ENCODE measurements at places on chromosomes 3 and 15.

- DNase-seq, result no peak
Observed at GRCh38 chr3:10548992-10549391, 43.6 kb upstream of the ATP2B2 start.

DNA sequence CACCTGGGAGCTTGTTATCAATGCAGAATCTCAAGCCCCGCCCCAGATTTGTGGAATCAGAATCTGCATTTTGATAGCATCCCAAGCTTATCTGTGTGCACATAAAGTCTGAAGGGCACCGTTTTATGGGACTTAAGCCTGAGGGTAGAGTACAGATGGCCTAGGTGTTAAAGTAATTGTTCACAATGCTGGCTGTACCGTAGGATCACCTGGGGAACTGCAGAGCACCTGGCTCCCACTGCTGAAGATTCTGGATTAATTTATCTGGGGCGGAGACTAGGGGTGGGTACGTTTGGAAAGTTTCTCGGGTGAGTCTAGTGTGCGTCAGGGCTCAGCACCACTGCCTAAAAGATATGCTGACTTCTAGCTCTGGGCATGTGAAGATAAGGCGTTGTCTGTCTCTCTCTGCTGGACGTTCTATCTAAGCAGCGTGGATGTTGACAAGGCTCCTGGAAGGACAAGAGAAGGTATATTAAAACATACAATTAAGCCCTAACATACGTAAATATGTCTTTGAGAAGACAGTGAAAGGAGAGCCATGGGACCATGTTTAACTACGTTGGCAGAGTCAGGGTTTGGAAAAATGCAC lies 63.2 kb upstream of the RASGRP1 start:
- no peak for DNase-seq

DNA sequence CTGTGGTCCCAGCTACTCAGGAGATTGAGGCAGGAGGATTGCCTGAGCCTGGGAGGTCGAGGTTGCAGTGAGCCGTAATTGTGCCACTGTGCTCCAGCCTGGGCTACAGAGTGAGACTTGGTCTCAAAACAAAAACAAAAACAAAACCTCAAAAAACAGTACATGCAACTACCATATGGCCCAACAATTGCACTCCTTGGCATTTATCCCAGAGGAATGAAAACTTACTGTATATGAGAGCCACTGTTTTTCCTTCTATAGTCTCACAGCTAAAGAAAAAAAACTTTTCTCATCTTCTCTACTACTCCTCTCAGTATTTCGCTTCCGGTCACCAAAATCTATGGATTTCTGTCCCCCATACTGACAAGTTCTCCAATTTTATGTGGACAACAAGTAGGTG lies 84.3 kb downstream of the FLNB start:
- no peak for DNase-seq

- DNase-seq, result no peak
Observed at GRCh38 chr3:195540027-195540426, 3.1 kb downstream of the PPP1R2 start.

GRCh38 chr3:64059484-64060175 lies 36.3 kb upstream of the PSMD6 start:
- DNase-seq, result no peak

DNA sequence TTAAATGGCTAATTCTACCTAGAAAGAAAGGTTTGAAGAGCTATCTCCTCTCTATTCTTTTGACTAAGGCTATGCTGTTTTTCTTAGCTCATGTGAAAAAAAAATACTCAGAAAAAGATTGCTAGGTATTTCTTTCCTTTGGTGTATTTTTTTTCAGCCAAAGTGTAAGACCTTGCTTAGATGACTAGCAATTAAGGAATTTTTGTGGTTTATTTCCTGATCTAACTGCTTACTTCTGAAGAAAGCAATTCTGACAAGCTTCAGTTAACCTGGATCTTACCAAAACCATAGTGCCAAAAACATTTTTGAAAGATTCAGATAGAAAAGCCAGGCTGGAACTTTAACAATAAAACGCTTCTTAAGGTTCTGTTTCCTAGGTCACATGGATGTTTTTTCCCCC lies 315.6 kb downstream of the SOX2 start:
- no peak for DNase-seq

GRCh38 chr3:141955175-141955574 lies 78.7 kb downstream of the ATP1B3 start:
- DNase-seq, result no peak

GRCh38 chr3:41222501-41222900 lies 23.2 kb downstream of the CTNNB1 start:
- DNase-seq, result no peak

DNA sequence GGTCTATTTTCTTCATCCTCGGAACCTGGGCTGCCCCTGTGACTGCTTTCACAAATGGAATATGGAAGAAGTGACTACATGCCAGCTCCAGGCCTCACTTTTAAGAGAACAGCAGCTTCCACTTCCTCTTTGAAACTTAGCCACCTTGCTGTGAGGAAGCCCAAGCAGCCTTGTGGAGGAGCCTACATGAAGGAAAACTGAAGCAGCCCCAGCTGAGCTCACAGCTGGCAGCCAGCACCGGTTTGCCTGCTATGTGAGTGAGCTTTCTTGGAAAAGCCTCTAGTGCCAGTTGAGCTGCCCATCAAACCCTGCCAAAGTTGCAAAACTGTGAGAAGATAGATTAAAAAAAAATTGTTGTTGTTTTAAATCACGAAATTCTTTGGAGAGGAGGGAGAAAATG lies 498.0 kb upstream of the PROK2 start:
- DNase-seq, result no peak

- no peak for DNase-seq
Observed at GRCh38 chr15:60661080-60661645, 182.2 kb upstream of the ICE2 start.

DNA sequence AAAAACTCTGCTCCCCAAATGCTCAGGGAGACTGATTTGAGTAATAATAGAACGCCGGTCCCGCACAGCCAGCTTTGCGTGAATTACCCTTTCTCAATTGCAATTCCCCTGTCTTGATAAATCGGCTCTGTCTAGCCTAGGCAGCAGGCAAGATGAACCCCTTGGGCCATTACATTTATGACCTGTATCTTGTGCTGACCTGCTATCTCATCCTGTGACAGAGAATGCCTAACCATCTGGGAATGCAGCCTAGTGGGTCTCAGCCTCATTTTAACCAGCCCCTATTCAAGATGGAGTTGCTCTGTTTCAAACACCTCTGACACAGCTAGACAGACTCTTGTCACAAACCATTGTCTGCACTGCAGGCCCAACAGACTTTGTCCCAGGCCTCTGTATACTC lies 13.8 kb upstream of the NUP210 start:
- DNase-seq, result no peak

GRCh38 chr15:63582179-63582578 lies 15.0 kb upstream of the FBXL22 start:
- no peak for DNase-seq

DNA sequence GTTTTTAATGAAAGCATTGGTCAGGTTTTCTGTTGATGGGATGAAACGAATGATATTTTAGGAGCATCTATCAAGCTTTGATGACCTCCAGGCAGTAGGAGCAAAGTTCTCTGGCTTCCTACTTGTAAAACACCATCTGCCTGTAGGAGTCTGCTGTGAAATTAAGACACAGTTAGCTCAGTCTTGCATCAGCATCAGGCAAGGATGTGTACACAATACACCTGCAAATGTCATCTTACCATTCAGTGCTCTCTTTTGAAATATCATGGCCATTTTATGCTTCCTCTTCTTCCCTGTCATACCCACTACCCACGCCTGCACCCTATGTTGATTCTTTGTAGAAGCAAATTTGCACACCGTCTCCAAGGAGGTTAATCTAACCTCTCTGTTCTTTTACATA lies 38.2 kb downstream of the B3GALNT1 start:
- no peak for DNase-seq

DNA sequence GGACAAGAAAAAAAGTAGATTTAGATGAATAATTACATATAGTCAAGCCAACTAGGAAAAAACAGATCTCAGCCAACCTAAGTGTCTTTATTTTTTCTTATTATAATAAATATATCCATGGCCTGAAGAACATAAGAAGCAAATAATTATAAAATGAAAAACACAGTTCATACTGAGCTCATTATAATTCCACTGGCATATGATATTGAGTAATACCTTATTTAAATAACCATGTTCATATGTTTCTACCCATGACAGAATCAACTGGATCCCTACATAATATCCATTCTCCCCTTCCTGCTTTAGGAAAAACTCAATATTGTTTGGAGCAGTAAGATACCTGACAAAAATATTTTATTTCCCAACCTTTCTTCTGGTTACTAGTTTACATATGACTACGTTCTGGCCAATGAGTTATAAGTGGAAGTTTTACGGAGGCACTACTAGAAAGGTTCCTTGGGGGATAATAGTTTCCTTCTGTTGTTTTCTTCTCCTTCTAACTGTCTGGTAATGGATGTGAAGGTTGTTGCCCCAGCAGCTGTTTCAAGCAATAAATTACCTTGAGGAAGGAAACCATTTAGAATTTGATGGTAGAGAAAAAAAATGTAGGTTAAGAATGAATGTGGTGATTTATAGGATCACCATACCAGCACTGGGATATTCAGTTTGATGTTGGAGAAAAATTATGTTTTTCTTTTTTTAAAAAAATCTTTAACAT lies 184.1 kb upstream of the MBNL1 start:
- no peak for DNase-seq

DNA sequence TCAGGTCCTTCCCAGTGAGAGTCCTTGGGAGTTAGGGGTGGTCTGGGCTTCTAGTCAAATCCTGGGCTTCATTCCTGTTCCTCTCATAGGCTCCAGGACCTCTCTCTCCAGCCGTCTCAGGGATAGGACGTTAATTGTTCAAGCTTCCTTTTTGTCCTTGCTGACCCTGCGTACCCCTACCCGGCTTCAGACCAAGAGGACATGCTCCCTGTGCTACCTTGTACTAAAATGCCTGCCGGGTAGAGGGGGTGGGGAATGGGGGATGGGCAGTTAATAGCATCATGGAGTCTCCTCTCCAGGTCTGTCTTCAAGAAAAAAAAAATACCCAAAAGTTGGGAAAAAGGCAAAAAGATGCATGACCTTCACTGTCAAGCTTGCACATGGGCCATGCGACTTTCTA lies 36.5 kb upstream of the GALNT15 start:
- DNase-seq, result no peak

DNA sequence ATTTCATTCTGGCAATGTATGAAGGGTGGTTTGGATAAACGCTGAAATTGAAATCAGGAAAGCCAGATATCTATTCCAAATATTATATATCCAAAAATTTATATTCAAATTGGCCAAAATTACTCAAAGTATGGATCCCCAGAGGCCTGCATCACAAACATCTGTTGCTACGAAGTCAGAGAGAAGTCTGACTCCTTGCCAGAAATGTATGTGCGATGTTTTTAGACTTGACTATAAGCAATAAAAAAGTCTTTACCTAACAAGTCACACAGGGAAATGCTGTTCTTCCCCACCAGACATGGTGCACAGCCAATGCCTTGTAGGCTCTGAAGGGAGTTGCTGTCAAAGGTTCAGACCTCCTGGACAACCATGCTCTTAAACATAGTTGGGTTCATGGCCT lies 533.1 kb downstream of the OTOL1 start:
- no peak for DNase-seq

GRCh38 chr3:134034005-134034785 lies 4.5 kb upstream of the SLCO2A1 start:
- no peak for DNase-seq

DNA sequence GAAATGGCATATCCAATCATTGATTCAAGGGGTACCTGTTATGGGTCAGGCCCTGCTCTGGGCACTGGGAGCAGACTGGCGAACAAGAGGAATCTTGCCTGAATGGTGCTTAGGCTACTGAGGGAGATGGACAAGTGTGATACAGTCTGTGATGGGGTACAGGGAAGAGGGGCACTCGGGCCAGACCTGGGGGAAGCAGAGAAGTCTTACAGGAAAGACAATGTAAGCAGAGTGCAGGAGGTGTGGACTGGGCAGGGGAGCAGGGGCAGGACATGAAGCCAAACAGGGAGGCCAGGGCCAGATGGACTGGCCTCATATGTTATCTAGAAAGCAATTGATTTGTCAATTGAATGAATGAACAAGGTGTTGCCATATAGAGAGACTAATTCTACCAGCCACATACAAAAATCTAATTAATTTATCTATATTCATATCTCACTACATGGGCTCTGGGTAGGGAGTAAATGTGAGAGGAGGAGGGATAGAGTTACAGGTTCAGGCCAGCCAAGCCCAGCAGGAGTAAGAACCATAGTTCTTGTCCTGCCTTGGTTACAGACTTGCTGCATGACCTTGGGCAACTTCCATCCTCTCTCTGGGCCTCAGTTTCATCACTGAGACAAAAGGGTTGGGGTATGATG lies 3.6 kb upstream of the IGDCC4 start:
- DNase-seq, result no peak

GRCh38 chr15:61275451-61275850 lies 46.3 kb upstream of the RORA start:
- no peak for DNase-seq

DNA sequence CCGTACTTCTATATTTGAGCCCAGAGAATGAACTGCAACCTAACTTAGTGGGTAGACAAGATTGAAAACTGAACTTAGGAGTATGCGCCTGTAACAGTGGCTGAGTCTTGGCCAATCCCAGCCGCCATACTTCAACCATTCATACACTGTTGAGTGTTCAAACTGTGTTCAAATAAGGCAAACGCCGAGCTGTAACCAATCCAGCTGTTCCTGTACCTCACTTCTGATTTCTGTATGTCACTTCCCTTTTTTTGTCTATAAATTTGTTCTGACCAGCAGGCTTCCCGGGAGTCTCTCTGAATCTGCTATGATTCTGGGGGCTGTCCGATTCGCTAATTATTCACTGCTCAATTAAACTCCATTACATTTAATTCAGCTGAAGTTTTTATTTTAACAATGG lies 58.6 kb upstream of the TPM1 start:
- DNase-seq, result no peak

GRCh38 chr3:136956971-136957370 lies 812 bp upstream of the IL20RB start:
- DNase-seq, result no peak

- no peak for DNase-seq
Observed at GRCh38 chr3:107699682-107700081, 176.9 kb downstream of the BBX start.

DNA sequence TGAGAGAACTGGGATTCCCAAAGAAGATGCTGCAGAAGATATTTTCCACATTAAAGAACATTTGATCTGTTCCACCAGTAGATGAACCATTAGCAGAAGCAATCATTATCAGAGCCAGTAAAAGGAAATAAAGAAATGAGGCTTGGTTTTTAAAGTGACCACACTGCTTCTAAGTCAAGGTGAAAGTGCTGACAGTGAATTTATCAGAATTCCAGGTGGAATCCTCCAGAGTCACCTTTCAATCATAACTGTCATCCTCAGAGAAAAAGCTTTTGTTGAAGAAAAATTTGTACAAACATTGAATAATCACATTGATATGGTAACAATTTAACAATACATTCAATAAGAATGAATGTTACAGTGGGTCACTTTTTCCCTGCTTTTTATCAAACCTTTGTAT lies 99.8 kb downstream of the GREM1 start:
- DNase-seq, result no peak

GRCh38 chr3:189974359-189974758 lies 146.3 kb downstream of the P3H2 start:
- no peak for DNase-seq

GRCh38 chr3:60707452-60708020 lies 543.7 kb downstream of the FHIT start:
- DNase-seq, result no peak
